Stimulated activated CD8-positive, alpha-beta memory T cell treated with anti-CD3 and anti-CD28 coated beads, Interleukin-4, amount 100 ng/mL, for 1 hour (primary cell): ENCODE measurements at places on chromosomes 3 and 15.

- no peak for DNase-seq
Measured at GRCh38 chr15:41169781-41170180, 53.7 kb upstream of the INO80 start.

DNA sequence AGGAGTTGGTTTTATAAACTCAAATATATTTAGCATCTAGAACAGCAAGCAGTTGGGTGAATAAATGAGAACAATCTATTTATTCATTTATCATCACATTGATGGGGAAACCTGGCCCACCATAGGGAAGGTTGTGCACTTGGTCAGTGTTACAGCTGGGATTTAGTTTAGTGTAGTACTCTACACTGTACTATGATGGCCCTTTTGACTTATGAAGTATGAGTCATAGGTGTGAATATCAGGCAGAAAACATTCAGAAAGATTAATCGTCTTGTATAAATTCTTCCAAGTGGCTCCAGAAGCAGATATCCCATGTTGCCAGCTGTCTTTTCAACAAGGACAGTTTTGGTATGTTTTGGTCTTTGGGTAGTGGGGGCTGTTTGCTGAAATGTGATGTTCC is 38.0 kb downstream of the BBS4 start:
- DNase-seq = no peak

- no peak for DNase-seq
Measured at GRCh38 chr3:84965141-84965540, 6.4 kb downstream of the CADM2 start.

DNA sequence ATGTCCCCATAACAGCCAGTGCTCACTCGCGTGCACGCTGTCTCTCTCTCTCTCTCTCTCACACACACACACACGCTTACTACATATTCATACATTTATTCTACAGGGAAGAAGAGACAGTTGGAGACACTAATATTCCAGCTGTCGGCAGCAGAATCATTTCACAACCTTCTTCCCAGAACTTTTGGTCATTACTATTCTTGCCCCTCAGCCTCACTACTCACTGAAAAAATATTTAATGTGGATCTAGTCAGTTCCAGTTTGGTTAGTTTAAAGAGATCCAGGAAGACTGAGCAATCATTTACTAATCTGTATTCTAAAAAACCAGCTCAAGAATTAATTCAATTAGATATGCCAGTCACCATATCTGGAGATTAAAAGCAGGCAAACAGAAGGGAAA is 394.9 kb downstream of the PTPRG start:
- DNase-seq = no peak

- no peak for DNase-seq
Measured at GRCh38 chr3:105401691-105402149, 35.0 kb downstream of the ALCAM start.

DNA sequence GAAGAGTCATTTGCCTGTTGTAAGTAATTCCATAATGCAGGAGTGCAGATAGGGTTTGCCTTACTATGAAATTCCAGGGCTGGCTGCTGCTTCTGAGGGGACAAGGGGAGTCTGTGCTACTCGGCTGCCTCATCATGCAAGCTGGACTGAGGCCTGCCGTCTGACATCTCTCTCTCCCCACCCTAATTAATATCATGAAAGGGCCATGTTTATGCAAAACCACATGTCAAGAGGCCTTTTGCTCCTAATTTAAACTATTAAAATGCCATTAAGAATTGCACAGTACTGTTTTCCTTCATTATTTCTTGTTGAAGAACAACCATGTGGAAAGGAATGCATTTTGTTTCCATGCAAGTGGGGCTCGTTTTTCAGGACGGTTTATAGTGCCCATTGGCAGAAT is 26.3 kb downstream of the CHST2 start:
- DNase-seq = no peak

GRCh38 chr3:49333091-49333490 is 6.8 kb downstream of the USP4 start:
- DNase-seq = no peak

GRCh38 chr3:183477801-183478456 is 49.5 kb upstream of the MCF2L2 start:
- DNase-seq = no peak

GRCh38 chr3:192818126-192818525 is 90.8 kb upstream of the FGF12 start:
- DNase-seq = no peak

DNA sequence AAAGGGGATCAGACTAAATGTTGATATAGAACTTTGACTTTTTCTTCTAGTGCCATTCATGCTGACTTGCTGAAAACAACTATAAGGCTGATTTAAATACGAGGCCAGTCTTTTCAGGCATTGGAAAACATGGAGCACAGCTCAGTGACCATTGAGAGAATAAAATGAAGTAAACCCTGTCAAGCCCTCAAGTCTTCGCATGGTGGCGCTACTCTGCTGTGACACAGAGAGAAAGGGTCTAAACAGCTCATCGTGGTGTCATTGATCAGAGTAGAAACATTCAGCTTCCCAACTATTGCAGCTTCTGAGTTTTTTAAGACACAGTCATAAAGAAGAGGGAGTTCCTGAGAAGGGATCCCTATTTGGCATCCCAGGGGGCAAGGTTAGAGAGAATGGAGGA is 716.2 kb downstream of the DIPK2A start:
- no peak for DNase-seq

GRCh38 chr15:22259881-22260421 is 179.6 kb downstream of the OR4M2 start:
- no peak for DNase-seq

DNA sequence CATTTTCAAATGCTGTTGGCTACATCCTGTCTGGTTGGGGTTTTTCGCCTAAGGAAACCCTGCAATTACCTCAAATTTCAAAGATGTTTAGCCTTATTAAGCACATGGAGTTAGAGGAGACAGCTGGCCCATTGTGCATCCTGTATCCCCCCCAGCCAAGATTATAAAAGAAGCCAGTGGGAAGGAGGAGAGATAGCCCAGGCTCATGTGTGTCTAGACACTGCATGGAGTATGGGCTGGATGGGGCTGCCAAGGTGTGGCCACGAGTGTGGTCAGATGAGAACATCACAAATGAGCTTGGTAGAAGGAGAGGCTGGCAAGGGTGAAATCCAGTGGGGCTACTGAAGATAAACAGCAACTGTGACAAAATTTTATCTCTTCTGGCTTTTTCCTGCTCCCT is 270.0 kb upstream of the TBC1D5 start:
- no peak for DNase-seq

- DNase-seq = no peak
Measured at GRCh38 chr15:27059610-27060202, 88.7 kb downstream of the GABRG3 start.

GRCh38 chr3:12471241-12471640 is 13.0 kb upstream of the TSEN2 start:
- no peak for DNase-seq

- DNase-seq = no peak
Measured at GRCh38 chr3:27596334-27596841, 112.2 kb upstream of the SLC4A7 start.

DNA sequence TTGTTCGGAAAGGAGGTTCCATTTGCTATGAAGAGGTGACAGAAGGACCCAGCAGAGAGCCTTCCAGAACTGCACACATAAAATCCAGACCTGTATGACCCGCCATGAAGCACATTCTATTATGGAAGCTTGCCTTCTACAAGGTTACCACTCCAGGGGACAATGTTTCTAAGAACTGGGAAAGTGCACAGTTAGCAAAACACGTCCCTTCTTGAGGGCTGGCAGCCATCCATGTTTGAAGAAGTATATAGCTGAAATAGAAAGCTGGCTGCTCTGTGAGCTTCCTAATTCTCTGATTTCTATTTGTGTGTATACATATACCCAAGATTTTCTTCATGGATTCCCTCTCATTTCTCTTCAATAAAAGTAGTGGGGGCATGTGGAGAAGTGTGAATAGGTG is 74.6 kb downstream of the CNTN3 start:
- no peak for DNase-seq

GRCh38 chr15:69812861-69813261 is 284.9 kb downstream of the TLE3 start:
- DNase-seq = no peak

- DNase-seq = no peak
Measured at GRCh38 chr3:108152274-108152673, 61.4 kb upstream of the CD47 start.

DNA sequence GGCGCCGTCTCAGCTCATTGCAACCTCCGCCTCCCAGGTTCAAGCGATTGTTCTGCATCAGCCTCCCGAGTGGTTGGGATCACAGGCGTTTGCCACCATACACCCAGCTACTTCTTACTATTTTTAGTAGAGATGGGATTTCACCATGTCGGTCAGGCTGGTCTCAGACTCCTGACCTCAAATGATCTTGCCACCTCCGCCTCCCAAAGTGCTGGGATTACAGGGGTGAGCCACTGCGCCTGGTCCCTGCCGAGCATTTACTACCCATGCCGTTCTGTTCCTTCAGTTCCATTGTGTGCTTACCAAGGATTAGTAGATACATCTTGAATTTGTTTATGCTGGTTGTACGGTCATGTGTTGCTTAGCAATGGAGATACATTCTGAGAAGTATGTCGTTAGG is 10.3 kb downstream of the CHD2 start:
- DNase-seq = no peak

DNA sequence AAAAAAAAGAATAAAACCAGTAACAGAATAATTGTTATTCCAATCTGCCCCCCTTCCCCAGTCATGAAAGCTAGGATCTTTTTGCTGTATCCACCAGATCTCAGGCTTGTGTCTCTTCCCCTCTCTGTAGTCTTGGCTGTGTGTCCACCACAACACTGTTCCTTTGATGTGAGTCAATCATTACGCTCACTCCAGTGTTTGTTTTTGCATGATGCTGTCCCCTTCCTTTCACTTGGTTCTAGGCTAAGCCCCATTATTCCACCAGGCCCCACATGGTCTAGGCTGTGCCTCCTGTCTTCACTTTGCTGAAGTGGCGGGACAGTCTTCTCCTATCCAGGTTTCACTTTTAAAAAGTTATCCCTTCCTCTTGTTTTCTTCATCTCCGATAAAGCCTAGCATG is 13.6 kb downstream of the ACKR2 start:
- no peak for DNase-seq

DNA sequence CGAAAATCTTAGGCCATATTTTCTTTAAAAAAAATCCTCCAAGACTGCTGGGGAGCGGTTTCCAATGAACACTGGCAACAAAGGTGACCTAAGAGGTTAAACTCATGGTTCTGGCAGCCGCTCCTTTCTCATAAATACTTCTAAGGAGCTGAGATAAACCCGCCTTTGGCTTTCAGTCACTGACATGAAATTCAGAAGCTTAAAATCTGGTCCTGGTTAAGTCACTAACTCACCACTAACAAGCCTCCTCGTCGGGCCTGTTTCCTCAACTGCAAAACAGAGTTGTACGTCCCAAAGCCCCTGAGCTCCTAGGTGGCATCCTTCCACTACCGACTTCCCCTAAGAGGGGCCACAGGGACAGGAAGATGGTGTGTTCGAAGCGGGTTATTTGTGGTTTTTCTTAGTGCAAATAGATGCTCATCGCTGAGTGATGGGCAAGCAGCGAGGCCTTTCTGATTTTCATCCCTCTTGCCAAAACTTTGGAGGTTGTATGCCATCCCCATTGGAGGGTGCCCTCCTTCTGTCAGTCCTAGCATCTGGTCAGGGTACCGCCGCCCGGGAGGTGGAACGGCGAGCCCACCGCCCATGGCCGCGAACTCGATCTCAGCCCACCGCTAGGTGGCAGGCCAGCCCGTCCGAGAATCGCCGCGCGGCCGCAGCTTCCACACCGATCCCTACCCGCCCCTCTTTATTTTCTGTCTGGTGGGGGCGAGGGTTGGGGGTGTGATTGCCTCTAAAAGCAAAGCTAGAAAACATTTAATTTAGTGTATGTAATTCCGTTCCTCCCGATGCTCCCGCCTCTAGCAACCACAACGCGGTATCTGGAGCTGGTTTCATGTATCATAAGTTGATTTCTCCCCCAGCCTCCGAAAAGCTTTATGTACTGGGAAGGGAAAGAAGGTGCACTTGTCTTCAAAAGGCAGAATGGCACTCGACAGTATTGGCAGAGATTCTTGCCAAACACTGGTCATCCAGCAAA is 4.6 kb downstream of the BCL6 start:
- DNase-seq = no peak
